Activated CD4-positive, alpha-beta T cell treated with anti-CD3 and anti-CD28 coated beads, Interleukin-2, amount 50 U/mL, for 24 hours (primary cell): ENCODE measurements at places on chromosomes 3 and 15.
A peak's percentile ranks its signal among the peaks of the same experiment; 100 is the strongest.

DNA sequence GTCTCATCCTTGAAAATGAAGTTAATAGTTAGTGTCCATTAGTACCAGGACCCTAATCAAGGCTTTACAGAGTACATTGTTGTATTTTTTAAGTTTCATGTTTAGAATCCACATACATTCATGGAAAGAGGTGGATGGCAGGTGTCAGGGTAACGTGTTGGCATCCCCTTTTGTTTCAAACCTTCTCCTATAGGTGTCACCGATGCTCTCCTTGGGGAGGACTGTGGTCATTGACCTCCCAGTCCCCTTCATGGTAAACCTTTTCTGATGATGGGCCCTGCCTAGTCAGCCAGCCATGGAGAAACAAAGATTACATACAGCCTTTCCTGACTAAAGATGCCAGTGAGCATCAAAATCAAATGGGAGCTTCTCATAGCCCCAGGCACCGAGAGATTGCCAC, 574.8 kb downstream of the AGBL1 start:
- no peak for DNase-seq

DNA sequence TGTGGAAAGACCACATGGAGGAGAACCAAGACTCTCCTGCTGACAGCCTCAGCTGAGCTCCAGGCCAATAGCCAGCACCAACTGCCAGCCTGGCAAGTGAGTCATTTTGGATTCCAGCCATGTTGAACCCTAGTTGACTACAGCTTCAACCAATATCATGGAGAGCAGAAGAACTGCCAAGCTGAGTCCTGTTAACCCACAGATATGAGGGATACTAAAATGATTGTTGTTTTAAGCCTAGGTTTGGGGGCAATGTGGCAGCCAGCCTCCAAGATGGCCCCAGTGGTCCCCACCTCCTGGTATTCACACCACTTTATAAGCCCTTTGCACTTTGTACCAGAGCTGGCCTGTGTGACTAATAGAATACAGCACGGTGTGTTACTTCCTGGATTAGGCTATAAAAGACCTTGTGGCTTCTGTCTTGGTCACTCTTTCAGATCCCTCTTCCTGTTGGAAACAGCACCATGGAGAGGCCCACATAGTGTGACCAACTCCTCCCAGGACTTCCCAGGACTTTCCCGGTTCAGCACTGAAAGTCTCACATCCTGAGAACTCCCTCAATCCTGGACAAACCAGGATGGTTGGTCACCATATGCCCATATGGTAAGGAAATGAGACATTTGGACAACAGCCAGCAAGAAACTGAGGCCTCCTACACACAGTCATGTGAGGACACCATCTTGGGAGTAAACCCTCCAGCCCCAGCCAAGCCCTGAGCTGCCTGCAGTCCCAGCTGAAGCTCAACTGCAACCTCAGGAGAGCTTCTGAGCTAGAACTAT, 32.4 kb upstream of the CDV3 start:
- DNase-seq, result no peak

- no peak for DNase-seq
Measured at GRCh38 chr3:188706599-188706998, 465.2 kb upstream of the TPRG1 start.

- peak; percentile 19 for DNase-seq
Measured at GRCh38 chr3:32334675-32335074, 57.0 kb upstream of the CMTM7 start.

DNA sequence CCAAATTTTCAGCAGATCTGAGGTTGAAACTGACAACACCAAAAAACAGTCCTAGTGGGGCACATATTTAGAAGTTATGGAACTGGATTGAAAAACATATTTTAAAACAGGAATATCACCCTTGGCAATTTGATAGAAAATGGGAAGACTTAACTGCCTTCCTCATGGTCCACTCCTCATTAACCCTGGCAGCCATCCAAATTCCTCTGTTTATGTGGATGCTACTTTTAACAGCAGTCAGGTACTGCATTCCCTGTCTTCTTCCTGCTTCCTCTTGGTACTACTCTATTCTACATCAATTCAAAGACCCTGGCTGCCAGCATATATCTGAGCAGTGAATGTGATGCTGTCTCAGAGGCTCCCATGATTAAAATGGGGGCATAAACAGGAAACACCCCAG, 54.3 kb downstream of the PDE8A start:
- no peak for DNase-seq

GRCh38 chr15:39127925-39128617, 452.8 kb upstream of the THBS1 start:
- DNase-seq, result no peak

DNA sequence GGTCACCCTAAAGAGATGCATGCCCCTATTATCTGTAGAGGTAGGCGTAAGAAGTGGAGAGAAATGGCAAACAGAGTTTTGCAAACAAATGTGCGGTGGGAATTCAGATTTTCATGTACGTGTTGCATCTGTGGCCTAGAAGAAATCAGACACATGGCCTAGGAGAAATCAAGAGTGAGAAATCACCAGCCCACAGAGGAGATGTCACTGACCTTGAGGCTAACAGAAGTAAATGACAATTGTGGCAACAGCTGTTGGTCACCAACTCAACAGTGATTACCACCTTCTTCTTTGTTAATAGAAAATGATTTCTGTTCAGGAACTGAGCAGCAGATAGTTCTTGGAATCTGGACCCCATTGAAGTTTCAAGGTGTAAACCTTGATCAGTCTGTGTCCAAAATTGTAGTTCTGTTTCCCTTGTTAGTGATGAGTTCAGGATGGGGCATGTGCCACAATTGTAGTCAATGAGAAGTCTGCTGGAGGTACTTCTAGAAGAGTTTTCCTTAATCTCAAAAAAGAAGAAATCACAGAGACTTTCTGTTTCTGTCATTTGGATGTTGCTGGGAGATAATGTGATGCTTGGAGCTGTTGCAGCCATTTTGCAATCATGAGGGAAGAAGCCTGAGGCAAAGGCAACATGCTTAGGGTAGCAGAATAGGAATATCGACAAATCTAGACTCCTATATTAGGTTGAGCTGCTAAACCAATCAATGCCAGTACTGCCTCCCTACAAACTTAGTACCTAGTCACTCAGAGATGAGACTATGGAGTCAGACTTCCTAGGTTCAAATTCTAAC, 34.3 kb upstream of the RFTN1 start:
- DNase-seq, result no peak

- no peak for DNase-seq
Measured at GRCh38 chr15:49876401-49877038, 242.5 kb downstream of the ATP8B4 start.

DNA sequence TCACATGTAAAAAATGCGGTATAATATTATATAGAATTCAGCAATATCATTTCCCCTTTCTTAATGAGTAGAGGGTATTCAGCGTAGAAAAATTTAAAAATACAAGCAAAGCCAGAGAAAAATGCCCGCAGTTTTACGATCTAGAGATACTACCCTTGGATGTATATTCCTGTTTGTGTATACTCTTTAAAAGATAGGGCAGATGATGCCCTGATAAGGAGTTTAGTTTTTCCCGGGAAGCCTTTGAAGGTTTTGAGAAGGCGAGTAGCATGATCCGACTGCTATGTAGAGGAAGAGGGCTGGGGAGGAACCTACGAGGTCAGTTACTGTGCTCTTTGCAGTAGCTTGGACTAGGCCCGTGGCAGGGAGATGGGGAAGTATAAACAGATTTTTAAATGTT, 1.2 kb downstream of the YEATS2 start:
- DNase-seq, result no peak

DNA sequence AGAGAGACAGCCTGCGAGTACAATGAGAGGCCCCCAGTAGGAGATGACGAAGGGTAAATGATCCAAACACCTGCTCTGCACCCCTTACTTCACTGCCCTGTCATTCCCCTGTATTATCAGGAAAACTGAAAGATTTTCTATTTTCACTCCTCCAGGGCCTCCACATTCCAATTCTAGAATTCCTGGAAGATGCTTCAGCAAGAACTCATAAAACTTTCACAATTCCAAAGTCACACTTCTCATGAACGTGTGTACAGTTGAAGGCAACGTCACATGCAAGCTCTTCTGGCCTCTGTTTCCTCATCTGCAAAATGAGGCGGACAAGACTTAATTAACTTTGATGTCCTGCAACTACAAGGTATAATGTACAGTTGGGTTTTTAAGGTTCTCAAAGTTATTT, 62.8 kb upstream of the SPATA12 start:
- no peak for DNase-seq

DNA sequence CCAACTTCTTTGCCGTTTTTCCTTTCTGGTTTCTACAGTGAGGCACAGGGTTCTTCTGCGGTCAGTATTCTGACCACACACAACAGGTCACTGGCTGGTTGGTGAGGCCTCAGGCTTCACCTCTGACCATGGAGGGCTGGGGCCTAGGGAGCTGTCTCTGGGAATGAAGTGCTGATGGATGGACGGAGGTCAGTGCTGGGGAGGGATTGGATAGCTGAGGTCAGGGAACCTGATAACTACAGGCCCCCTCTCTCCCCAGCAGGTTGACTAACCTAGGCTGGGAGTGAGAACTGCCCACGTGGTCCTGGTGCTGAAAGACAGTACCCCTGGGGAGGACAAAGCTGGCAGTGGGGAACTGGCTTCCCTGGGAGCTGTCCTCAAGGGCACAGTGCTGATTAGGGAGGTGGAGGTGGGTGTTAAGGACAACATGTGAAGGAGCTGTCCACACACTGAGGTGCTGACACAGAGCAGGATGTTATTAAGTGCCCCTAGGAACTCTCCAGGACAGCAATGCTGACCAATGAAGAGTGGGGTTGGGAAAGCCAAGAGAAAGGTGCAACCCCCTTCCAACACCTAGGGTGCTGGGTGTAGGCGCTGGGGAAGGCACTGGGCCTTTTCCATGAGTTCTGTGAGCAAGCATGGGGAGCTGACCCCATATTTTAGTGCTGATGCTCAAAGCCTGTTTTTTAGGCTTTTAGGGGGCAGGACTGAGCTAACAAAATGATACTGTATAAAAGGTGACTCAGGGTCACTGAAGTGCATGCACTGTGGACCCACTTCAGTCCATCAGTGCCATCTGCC, 45.2 kb downstream of the ATP2B2 start:
- DNase-seq, result no peak

GRCh38 chr3:115922681-115923347, 299.5 kb downstream of the GAP43 start:
- no peak for DNase-seq

DNA sequence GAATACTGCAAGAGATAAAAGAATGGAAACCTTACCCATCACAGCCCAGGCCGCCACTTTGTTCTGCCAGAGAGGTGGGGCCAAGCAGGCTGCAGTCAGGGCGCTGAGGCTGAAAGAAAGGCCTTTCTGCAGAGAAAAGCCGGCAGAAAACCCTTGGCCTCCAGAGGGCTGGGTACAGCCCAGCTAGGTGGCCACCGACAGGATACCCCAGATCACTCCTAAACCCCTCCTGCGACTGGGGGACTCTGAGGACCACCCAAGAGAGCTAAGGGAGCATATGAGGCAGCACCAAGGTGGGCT, 69.3 kb downstream of the SMAD6 start:
- no peak for DNase-seq

DNA sequence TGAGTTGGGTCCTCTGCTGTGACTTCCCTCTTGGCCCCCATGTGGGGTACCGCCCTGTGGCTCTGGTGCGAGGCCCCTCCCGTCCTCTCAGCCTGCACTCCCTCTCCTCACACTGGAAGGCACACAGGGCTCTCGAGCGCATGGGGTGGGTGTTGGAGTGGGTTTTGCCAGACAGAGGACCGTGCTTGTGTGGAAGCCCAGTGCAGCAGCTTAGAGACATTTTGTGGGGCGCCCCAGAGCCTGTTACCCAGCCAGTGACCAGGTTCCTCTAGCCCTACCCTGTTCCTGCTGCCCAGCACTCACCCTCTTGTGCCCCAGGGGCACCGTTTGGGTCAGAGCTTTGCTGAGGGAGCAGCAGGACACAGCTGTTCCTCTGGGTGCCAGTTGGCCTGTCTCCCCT, 9.9 kb downstream of the PLXNA1 start:
- no peak for DNase-seq
